Fibroblast of skin of abdomen (primary cell): ENCODE measurements at places on chromosomes 1 and 21.

GRCh38 chr1:60731321-60731720, 351.0 kb upstream of the NFIA start:
- no peak for DNase-seq

DNA sequence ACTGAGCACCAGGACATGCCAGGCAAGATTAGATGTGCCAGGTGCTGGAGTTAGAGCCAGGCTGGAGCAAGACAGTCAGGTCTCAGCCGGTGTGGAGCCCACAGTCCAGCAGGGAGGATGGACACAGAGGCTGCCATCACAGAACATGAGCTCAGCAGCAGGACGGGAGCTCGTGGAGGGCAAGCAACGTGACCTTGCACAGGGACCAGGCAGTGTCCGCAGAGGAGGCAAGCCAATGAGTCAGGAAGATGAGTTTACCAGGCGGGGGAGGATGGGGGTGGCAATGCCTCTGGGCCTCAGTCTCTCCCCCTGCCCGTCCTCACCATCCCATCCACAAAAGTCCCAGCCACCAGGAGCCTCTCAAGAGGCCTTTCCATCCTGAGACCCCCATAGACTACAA, 20.7 kb upstream of the ZC3H12A start:
- no peak for DNase-seq

DNA sequence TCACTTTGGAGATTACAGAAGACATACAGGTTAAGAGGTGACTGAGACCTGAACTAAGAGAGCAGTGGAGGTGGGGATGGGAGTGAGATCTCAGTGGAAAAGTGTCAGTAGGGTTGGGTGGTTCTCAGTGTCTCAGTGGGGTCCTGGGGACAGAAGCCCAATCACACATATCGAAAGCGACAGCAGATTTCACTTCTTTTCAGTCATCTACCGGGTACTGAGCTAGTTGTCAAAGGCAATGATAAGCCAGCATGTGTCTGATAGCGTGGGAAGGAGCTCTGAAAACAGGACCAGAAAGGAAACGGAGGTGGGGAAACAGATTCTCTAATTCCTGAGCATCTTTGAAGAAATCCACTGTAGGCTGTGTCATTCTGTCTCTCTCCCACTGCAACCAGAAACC, 59.5 kb downstream of the RHOU start:
- DNase-seq, result no peak

GRCh38 chr1:160580221-160580812, 1.0 kb upstream of the CD84 start:
- no peak for DNase-seq

GRCh38 chr1:233959102-233959501, 54.6 kb downstream of the SLC35F3 start:
- DNase-seq, result no peak

DNA sequence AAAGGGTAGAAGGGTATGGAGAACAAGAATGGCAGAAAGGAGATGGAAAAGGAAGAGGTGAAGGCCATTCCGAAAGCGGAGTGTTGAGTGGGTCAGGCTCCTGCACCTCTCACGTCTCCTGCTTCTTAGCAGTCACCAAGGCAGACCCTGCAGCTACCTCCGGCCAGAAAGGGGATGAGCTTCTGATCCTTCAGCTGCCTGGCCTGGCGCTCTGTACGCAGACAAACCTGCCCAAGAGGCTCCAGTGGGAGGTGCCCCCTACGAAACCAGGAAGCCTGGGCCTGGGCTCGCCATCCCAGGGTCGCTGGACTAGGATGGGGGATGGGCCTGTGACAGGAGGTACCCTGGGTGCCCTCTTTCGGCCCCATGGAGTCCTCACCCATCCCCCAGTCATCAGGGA, 3.0 kb downstream of the GPR61 start:
- no peak for DNase-seq

DNA sequence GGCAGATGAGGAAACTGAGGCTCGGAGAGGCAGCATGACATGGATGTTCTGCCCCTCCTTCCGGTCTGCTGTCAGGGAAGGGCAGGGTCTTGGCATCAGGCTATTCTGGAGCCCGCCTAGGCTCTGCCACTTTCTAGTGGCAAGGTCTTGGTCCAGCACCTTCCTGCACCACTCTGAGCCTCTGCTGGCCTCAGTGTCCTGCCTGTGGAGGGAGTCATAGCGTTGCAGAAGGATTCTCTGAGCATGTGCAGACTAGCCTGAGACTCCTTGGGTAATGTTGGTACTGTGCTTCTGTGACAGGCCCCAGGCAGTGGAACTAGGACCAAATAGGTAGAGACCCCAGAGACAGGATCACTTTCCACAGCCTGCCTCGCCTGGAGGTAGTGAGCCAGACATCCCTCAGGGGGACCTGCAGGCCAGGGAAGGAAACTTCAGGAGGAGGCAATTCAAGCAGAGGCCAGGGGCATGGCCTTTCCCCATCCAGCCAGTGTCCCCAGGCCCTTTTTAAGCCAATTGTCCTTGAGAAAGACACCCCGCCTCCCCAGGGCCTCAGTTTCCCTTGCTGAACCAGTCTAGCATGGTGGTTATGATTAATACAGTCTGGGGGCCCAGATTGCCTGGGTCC, 10.6 kb downstream of the EDN2 start:
- DNase-seq, result no peak

- DNase-seq, result no peak
Measured at GRCh38 chr1:240199758-240200645, 108.3 kb downstream of the FMN2 start.

DNA sequence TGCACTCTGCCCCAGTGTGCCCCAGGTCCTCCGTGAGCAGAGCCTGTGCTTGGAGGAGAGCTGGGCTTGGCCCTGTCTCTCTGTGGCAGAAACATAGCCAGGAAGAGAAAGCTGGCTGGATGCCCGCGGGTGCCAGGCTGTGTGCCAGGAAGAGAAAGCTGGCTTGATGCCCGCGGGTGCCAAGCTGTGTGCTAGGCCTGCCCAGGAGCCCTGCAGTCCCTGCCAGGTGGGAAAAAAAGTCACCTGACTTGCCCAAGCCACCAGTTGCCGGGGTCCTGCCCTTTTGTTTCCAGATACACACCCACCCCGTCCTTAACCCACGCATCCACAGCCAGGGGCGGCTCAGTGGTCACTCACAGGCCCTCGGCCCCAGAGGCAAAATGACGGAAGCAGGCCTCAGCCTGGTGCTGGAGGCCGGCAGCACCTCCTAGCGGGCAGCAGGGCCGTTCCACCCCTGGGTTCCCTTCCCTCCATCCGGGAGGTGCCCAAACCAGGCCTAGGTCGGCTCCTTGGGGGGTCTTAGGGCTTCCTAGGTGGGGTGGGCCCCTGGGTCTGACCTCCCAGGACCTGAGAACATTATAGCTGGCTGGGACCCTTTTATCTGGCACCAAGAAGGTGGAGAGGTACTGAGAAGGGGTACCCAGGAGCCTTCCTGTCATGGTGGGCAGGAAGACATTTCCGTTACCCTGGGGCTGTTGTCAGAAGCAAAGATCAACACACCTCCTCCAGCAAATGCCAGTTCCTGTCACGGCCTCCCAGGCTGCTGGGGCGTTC, 9.1 kb downstream of the ITGB2 start:
- DNase-seq, result no peak

- no peak for DNase-seq
Measured at GRCh38 chr1:231159963-231160761, 1.7 kb upstream of the TRIM67 start.

DNA sequence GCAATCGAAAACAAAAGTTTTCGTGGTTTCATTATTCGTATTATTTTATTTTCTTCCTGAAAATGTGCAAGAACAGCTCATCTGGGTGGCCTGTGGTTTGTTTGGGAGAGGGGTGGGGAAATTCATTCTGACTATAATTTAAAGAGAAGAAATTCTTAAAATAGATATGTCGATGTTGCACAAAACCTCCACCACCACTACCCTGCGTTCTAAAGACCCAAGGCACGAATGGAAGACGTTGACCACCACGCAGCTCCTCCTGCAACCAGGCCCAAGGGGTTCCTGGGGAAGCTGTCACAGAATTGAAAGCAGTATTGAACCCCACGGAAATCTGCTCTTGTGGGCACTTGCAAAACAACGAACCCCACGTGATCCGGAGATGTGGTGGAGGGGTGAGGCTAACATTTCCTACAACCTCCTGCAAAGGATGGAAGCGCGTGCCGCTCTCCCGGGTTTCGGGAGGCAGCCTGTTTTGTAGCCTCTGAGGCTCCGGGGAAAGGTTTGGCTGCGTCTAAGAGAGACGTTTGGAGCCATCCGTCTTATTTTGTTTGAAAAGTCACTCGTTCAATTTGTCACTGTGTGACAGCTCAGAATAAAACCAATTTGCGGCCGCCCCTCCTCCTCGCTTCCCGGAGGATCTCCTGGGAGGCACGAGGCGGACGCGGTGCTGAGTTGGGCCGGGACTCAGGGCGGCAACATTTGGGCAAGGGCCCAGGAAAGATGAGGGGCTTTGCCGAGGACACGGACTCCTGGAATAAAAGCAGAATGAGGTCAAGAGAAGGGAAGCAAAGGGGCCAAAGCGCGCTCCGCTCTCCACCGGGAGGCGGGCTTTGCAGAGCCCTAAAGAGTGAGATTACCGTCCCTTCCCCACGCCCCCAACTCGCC, 810 bp upstream of the HLX start:
- no peak for DNase-seq

- DNase-seq, result no peak
Measured at GRCh38 chr1:30965924-30966599, 57.5 kb upstream of the SDC3 start.

DNA sequence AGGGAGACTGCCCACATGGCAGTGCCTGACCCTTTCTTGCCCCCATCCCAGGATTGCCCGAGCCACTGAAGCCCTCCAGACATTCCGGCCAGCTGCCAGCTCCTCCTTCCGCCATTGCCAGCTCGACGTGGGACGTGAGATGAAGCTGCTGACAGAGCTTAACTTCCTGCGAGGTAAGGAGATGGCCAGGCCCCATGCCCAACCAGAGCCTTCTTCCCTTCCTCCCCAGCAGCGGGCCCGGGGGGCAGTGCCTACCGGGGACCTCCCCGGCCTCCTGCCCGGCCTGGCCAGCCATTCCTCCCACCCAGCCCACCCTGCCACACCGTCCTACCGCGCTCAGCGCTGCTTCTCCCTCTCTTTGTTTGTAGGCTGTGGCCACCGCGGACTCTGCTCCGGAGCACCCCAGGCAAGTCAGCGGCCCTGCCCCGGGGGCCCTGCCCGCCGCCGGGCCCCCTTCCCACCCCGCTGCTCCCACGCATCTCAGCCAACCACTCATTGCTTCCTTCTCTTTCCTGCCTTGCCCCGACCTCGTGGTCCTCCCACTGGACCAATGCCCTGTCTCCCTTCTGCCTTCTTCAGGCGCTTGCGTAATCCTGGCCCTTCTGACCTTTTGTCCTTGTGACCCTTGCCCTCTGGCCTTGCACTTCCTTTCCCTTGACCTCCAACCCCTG, 4.9 kb downstream of the TRIM46 start:
- DNase-seq, result no peak

GRCh38 chr1:204453141-204453772, 41.3 kb downstream of the PIK3C2B start:
- DNase-seq, result no peak

- peak; percentile 6 for DNase-seq
Measured at GRCh38 chr1:69814926-69815325, 247.2 kb downstream of the LRRC7 start.

- DNase-seq, result no peak
Measured at GRCh38 chr1:6477039-6477820, 11.3 kb upstream of the TNFRSF25 start.

DNA sequence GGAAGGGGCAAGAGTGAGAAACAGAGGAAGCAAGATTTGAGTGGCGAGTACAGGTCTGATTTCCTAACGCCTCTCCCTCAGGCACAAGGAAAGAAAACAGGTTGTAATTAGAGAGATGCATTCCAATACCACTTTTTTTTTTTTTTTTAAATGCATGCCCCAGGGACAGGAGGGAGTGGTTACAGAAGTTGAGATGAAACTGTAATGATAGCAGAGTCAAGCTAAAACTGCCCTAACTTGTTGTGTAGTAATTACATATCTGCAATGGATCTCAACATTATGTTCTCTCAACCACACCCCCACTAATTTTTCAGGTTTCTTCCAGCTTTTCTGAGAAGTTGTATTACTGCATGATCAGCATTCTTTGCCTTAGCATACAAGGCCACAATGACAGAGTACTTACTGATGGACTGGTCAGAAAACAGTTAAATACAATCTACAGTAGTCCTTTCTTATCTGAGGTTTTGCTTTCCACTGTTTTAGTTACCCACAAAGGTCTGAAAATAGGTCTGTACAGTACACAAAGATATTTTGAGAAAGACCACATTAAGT, 5.5 kb downstream of the ETV3 start:
- DNase-seq, result no peak

DNA sequence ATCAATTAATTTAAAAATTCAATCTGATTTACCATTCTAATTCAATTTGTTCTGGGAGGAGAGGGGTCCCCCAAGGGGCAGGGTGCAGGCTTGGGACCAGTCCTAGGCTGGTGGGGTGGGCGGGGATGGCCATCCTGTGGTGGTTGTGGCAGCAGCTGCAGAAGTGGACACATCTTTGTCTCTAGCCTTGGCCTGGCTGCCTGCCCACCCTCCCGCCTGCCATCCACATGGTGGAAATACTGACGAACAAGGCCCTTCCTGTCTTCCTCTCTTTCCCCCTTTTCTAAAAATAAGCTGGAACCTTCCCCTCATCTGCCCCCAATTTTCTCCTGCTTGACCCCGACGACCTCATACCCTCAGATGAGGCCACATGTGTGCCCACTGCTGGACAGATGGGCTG, 130.9 kb downstream of the FOXD2 start:
- peak; percentile 18 for DNase-seq

DNA sequence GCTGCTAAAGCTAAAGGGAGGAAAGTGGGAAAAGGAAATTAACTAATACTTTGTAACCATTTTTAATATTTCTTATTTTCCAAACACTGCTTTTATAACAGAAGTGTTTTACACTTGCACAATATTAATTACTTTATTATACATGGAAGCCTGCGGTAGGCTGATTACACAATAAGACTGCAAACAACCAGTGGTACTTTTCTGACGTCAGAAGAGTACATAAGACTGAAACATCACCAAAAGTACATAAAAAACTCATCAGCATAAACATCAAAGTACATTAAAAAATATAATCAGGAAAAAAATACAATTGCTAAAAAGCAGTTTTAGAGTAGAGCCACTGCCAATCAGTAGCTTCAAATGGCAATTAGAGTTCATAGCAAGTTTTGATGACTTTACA, 4.6 kb downstream of the ZNF281 start:
- DNase-seq, result no peak

DNA sequence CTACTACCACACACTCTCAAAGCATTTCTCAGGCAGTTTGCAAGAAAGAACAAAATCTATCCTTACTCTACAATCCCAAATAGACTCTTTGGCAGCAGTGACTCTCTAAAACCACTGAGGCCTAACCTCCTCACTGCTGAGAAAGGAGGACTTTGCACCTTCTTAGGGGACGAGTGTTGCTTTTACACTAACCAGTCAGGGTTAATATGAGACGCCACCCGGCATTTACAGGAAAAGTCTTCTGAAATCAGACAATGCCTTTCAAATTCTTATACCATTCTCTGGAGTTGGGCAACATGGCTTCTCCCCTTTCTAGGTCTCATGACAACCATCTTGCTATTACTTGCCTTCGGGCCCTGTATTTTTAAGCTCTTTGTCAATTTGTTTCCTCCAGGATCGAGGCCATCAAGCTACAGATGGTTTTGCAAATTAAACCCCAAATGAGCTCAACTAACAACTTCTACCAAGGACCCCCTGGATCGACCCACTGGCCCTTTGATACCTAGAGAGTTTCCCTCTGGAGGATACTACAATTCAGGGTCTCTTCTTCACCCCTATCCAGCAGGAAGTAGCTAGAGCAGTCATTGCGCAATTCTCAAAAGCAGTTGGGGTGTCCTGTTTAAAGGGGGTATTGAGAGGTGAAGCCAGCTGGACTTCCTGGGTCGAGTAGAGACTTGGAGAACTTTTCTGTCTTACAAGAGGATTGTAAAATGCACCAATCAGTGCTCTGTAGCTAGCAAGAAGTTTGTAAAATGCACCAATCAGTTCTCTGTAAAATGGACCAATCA, 2.0 kb upstream of the FMO4 start:
- DNase-seq, result no peak
